Stimulated activated CD8-positive, alpha-beta memory T cell treated with anti-CD3 and anti-CD28 coated beads, Interleukin-2, amount 100 ng/mL, for 1 hour (primary cell): ENCODE measurements at places on chromosomes 2 and 18.

GRCh38 chr18:58624011-58624410 lies 4.9 kb downstream of the ALPK2 start:
- no peak for DNase-seq

- DNase-seq: no peak
These were observed 8.3 kb downstream of the TRIM54 start for GRCh38 chr2:27290549-27290948.

DNA sequence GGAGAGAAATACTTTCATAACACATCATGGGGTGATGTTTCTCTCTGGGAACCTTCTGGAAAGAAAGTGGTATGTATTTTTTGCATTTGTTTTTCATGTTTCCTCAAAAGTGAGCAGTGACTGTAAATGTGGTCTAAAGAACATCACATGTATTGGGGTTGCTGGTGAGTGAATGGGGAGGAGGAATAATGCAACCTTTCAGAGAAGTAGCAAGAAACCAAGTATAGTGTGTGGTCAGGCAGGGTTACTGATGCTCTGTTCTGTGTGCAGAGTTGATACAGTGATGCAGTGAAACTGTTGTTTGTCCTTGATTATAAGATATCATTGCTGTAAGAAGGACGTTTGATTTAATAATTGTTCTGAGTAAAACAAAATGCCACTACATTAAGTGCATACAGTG lies 24.1 kb downstream of the ADNP2 start:
- DNase-seq: no peak

- no peak for DNase-seq
These were observed 97.2 kb downstream of the TDRD15 start for GRCh38 chr2:21220930-21221329.

GRCh38 chr2:172735582-172736423 lies at the start of gene RAPGEF4:
Gene RAPGEF4 (plus strand): TSS chr2:172735845. CDS start chr2:172735984, 139 bp downstream.
- DNase-seq: no peak

GRCh38 chr2:8309131-8309530 lies 372.7 kb upstream of the ID2 start:
- DNase-seq: no peak

GRCh38 chr2:169178804-169179390 lies 109.5 kb downstream of the DHRS9 start:
- DNase-seq: no peak

GRCh38 chr2:36824273-36824672 lies 127.8 kb downstream of the VIT start:
- DNase-seq: no peak

GRCh38 chr2:117738991-117739839 lies 75.3 kb upstream of the DDX18 start:
- no peak for DNase-seq
